Esophagus squamous epithelium (tissue), 5 donors: ENCODE measurements at places on chromosomes 3 and 15.

DNA sequence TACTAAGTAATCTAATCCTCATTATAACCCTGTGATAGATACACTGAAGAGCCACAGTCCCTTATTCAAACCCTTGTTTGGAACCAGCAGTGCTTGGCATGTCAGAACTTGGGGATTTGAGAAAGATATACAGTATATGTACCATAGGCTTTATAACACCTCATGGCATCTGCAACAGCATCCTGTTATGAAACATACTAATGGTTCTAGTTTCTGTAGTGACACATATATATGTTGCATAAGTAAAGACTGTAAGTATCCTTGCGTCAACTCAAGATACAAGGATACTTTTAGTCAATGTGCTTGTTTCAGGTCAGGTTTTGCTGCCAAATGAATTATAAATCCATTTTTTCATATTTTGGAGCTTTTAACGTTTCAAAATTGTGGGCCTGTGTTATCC is 58.5 kb downstream of the CCNL1 start:
- no peak for DNase-seq

- no peak for DNase-seq
Observed at GRCh38 chr3:122609798-122610559, 32.5 kb downstream of the PARP15 start.

DNA sequence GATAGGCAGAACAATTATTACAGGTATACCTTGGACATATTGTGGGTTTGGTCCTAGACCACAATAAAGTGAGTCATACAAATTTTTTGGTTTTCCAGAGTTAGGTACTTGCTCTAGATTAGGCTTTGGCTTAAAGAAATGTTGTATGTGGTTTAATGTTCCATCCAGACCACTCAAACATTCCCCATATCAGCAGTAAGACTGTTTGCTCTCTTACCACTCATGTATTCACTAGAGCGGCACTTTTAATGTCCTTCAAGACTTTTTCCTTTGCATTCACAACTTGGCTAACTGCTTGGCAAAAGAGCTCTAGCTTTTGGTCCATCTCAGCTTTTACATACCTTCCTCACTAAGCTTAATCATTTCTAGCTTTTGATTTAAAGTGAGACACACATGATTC is 250.5 kb upstream of the SETMAR start:
- DNase-seq, result no peak

GRCh38 chr3:128803307-128803706 is 76.1 kb upstream of the ACAD9 start:
- DNase-seq, result no peak

GRCh38 chr15:85707519-85708338 is 87.0 kb downstream of the KLHL25 start:
- DNase-seq, result no peak

- DNase-seq, result no peak
Observed at GRCh38 chr3:184583578-184584451, 22.2 kb downstream of the EPHB3 start.

DNA sequence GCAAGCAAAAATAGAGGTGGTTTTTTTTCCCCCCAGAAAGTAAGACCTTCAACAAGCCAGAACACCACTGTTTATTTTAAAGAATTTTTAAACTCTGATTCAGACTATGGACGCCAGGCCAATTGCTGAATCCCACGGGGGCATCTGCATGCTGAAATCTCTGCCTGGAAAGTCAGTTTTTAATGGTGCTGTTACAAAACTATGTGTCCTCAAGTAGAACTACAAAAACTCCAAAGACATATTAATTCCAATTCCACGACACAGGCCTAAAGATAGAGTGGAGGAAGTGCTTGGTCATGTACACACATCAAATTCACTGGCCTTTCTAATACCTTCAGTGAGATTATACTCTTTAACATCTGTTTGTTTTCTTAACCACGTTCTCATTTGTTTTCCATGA is 490.5 kb upstream of the NR2F2 start:
- DNase-seq, result no peak

GRCh38 chr15:78077871-78078210 is 330 bp upstream of the TBC1D2B start:
- no peak for DNase-seq

DNA sequence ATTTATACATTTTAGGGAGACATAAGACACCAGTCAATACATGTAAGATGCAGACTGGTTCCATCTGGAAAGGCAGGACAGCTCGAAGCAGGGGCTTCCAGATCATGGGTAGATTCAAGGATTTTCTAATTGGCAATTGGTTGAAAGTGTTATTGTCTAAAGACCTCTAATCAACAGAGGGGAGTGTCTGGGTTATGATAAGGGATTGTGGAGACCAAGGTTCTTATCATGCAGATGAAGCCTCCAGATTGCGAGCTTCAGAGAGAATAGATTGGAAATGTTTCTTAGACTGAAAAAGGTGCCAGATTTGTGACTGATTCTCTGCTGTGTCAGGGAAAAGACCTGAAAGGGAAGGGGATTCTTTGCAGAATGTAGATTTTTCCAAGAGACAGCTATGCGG is 15.1 kb downstream of the TM2D3 start:
- no peak for DNase-seq

DNA sequence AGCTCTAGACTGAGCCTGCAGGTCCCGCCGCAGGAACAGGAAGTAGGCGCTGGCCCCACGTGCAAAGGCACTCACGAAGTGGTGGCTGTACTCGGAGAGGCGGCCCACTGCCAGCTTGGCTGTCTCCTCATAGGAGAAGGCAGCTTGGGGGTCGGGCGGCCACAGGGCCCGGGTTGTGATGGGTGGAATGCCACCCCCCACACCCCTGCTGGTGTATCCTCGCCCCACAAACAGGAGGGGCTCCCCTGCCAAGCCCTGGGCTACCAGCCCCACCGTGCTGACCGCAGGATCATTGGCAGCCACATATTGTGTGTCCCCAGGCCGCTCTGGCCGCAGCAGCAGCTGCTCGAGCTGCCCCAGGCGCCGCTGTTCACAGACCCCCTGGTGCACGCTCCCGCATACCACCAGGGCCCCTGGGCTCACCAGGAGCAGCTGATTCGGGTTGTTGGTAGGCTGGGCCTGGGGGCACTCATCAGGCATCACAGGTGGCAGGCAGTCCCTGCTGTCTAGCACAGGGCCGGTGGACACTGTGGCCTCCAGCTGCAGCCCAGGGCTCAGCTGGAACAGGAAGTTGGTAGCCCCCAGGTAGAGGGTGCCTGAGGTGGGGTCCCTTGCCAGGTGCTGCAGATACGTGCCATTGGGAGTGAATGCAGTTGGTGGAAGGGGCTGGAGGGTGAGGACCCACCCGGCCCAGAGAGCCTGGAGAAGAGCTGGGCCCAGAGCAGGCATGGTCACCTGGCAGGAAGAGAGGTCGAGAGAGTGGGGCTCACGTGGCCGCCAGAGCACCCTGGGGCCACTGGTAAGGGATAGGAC is 5.8 kb downstream of the PLXNB1 start:
- no peak for DNase-seq

DNA sequence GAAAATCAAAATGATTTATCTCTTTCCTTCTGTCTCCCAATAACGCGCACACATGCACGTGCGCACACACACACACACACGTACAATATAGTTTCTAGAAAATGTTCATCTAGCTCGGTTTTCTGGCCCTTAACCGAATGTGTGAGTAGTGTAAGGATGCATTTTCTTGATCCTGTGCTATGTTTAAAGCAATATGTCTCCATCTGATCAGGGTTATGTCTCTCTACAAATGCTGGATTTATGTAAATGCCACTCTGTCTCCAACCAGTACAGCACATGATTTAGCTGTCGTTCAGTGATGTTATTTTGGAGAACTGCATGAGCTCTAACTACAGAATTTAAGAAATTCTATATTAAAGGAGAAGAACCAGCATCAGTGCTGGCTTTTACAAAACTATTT is 198.0 kb downstream of the TJP1 start:
- DNase-seq, result no peak

DNA sequence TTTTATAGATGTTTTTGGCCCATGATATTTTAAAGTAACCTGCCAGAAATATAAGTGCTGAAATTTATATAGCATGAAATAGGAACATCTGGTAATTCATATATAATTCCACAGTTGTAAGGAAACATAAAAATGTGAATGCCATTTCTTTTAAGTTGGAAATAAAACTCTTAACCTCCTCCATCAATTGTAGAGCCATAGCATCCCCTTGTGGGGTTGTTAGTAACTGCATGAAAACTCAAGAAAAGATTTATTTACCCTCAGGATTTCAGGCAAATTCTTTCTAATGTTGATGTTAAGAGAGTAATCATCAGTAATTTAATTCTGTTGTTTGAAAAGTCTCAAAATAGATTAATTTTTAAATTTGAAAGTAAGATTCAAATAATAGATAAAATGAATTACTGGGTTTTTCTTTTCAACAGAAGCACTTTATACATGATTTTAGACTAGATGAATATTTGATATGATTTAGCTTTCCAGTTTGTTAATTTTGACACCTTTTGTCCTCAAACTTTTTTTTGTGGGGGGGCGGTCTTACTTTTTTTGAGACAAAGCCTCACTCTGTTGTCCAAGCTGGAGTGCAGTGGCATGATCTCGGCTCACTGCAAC is 74.7 kb downstream of the RASA2 start:
- no peak for DNase-seq

DNA sequence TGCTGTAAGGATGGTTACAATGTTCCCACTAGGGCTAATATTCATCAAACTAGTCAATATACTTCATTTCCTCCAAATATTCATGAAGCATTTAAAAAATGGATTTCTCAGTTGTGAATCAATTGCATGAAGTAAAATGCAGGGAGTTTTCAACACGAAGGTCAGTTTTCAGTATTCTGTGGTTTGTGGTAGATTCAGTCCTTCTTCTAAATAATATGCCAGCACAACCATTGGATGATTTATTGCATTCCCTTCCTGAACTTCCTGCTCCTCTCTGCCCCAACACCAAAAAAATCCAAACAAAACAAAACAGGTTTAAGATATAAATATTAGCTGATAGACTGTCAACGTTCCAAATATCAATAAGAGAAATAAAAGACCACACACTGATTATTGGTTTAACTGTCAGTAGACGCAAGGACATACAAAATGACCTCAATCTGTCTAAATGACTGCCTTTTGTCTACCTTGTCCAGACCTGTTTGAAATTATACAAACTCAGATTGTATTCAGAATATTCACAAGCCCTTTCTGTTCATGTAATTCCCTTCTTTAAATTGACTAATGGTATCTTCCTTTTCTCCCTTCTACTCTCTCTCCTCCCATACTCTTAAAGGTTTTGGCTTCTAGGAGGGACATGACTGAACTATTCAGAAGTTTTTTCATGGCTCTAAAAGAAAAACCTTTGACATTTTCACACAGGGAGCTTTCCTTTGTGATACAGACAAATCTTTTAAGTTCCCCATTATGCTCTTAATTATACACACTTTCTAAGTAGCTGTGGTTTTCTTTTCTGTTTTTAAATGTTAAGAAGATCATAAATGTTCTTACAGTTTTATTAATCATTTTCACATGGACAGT is 92.6 kb upstream of the STT3B start:
- DNase-seq, result no peak
